ENCODE measurements at places on chromosomes 12 and 14.
A peak's percentile ranks its signal among the peaks of the same experiment; 100 is the strongest.

- DNase-seq = no peak
Measured at GRCh38 chr12:92467886-92468285, 234.9 kb upstream of the PLEKHG7 start.

- no peak for DNase-seq
Measured at GRCh38 chr12:58915037-58915436, 5.3 kb downstream of the LRIG3 start.

DNA sequence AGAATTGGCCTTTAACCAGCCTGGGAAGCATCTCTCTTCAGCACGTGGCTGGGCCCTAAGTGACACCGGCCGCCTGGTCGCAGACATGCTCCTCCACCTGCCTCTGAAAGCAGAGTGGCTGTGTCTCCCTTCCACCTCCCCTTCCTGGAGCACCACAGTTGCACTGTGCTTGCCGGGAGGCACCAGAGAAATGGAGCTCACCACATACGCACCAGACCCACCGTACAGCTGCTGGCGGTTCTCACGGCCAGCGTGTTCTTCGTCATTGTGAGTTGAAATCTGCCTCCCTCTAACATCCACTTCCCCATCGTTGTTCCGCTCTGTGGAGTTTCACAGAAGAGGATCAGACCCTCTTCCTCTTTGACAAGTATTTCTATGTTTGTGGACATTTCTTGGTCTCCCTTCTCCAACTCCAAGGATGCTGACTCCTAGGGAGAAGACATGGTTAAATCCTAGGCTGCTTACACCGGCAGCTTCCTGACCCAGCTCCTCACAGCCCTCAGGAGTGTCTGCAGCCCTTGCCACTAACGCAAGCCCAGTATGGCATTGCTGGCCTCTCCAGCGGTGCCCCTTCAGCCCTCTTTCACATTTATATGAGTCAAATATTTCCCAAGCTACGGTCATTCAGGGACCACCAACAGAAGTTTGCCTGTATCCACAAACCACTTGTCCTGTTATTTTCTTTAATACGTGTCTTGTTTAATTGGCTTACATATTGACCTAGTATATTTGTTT, 11.5 kb upstream of the KRT5 start:
- peak; percentile 11 for DNase-seq

DNA sequence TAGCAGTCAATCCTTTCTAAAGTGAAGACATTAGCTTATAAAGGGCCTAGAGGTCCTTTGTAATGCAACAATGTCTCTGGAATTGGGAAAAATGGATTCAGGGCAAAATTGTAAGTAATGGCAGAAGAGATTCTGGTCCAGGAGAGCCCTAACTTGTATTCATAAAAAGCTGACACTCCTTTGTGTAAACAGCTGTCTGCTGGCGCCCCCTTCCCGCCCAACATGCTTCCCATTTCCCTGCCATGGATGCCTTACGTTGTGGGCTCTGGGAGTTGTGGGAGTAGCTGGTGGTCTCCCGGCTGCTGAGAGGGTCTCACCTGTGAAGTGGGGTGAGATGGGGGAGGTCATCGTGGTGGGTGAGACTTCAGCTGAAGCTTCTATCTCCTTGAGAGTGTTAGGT, 2.3 kb downstream of the ACRBP start:
- DNase-seq = no peak

- no peak for DNase-seq
Measured at GRCh38 chr12:52306731-52307130, 14.5 kb downstream of the KRT83 start.

DNA sequence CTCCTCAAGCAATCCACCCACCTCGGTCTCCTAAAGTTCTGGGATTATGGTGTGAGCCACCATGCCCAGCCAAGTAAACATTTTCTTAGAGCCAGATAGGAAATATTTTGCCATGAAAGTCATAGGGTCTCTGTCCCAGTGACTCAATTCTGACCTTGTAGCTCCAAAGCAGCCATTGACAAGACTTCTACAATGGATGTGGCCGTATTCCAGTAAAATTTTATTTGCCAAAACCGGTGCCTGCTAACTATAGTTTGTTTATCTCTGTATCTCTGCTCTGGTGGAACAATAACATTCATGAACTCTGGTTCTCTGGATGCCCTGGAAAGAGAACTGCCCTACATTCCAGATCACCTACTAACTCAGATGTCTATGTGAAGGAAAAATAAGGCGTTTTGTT, 54.6 kb upstream of the USP44 start:
- DNase-seq = no peak

DNA sequence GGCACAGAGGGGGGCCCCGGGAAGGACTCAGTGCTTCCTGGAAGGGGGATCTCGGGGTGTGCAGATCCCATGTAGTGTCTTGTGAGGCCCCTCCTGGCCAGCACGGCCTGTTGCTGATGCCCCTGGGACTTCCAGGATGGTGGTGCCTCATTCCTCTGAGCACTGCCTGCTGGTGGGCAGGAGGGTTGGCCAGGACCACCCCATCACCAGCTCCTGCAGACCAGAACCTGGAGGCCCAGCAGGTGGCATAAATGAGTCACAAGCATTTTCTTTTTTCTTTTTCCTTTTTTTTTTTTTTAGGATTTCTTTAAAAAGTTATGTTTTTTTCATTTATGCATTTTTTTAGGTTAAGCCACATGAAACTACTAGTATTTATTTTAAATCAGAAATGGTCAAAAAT, 8.0 kb downstream of the MMP17 start:
- DNase-seq = no peak

DNA sequence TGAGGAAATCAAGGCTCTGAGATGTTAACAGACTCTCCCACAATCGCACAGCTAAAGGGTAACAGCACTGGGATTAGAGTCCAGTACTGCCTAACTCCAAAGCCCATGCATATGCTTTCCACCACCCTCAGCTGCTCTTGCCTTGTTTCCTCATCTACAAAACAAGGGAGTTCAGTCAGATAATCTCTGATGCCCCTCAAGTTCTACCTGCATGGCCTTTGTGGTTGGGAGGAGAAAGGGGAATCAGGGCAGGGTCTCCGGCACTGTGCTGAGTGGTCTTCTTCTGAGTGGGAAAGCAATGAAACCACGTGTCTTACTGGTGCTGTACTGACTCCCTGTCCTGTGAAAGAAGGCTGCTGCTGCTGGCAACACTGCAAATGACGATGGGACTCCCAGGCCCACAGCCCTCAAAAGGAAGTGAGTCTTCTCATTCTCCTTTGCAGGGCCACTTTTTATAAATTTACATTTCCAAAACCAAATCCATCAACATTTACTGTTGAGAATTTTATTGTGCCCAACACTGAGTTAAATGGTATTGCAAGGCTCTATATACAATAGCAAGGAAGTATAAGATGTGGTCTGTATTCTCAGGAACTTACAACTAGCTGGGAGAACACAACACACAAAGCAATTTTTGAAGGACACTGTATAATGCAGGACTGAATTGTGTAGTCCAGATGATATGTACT, 19.7 kb upstream of the DUSP16 start:
- no peak for DNase-seq

GRCh38 chr14:48710133-48710532, 876.0 kb downstream of the RPS29 start:
- no peak for DNase-seq

Measured in anterior cingulate cortex (tissue), 58 donors.